ENCODE measurements at places on chromosomes 3 and 15.

DNA sequence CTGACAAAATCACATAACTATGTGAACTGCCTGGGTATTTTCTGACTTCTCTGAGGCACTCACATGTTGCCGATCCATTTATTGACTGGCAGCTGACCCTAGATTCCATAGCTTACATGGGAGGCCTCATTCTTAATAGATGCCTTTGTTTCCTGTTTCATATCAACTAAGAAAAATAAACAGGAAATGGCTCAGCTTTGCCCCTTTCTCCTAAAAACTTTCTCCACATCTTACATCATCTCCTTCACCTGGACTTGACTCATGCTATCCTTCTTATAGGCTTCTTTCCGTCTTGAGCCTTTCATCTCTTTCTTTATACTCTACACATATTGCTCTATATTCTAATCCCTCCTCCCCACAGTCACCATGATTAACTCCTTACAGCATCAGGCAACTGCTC lies 38.0 kb downstream of the TXNRD3 start:
- no peak for DNase-seq

GRCh38 chr3:175792245-175792644 lies 933.1 kb downstream of the NAALADL2 start:
- no peak for DNase-seq

GRCh38 chr3:140189976-140190375 lies 255.0 kb downstream of the CLSTN2 start:
- no peak for DNase-seq

- DNase-seq, result no peak
These were observed 608.1 kb downstream of the ROBO1 start for GRCh38 chr3:79159736-79160135.

DNA sequence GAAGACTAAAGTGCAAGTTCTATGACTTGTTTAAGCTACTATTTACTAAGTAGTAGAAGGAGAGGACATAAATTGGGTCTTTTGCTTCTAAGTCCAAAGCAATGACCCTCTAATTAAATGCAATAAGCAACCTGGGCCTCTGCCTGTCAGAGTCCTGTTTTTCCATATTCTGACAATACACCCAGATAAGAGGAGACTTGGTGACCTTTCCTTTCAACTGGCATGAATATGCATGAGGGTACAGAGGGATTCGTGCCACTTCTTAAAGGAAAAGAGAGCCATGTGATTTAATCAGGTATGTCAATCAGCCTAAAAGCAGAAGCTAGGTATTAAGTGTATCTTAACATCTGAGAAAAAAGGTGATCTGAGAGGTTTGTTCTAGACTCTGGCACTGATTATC lies 50.7 kb upstream of the FGF7 start:
- DNase-seq, result no peak

DNA sequence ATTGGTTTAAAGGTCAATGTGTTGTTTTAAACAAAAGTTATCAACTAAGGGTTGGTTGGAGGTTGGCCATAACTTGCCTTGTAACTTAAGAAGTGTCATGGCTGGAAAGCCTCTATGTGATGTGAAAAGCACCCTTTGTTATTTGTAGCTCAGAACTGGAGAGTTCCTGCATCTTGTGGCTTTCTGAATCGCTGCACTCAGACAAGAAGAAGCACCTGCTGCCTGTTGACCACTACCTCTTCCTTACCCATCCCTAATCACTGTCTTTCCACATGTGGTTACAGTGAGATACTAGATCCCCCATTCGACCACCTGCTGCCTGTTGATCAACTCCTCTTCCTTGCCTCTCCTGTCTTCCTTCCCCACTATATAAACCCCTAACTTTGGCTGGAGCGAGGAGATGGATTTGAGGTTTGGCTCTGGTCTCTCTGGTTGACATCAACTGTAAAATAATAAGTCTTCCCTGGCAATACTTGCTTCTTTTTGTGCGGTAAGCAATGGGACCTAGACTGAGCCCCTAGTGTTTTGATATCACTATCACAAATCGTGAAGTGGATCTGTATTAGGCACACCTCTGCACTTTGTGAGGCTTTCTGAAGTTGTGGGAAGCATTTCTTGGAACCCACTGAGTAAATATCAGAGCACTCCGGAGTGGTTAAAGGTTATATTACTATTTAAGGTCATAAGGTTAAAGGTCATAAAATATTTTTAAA lies 13.8 kb downstream of the RPL39L start:
- DNase-seq, result no peak

GRCh38 chr3:69941037-69941436 lies 58.5 kb upstream of the SAMMSON start:
- DNase-seq, result no peak

GRCh38 chr15:60721707-60722106 lies 242.8 kb upstream of the ICE2 start:
- DNase-seq, result no peak

DNA sequence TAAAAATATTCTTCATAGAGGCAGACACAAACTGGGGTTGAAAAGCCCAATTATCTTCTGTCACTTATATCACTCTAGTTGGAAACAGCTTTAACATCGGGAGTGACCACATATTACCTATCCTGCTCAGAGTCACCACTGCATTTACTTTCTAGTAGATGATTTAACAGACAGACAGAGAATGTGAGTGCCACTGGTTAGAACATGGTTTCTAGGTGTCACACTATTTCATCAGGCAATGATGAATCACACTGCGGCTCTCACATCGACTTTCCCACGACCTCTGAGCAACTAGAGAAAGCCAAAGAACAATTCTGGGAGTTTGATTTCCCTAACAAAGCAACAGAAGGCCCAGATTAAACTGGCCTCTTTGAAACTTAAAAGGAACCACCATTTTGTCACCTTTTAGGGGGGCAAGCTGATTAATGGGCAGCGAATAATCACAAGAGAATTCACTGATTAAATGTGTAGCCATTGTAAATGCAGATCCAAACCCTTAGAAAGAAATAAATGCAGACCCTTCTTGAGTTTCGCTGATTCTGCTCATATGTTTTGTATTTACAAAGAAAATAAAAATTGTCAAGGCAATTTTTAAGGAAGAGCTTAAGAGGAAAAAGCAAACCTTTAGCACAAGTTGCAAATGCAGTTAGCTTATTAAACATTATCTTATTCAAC lies 112.6 kb upstream of the KBTBD8 start:
- no peak for DNase-seq

GRCh38 chr15:74127255-74127953 lies 3.0 kb upstream of the ISLR2 start:
- DNase-seq, result peak; percentile 63

DNA sequence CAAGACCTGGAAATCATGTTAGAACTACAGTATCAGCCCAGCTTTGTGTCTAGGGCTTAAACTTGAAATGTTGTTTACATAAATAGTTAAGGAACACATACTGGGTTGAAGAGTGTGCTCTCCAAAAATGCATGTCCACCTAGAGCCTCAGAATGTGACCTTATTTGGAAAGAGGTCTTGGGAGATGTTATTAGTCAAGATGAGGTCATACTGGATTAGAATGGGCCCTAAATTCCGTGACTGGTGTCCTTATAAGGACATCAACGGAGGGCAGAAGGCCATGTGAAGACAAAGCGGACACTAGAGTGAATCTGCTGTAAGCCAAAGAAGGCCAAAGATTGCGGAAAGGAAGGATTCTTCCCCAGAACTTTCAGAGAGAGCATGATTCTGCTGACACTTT lies 759.2 kb upstream of the CFAP20DC start:
- DNase-seq, result no peak

DNA sequence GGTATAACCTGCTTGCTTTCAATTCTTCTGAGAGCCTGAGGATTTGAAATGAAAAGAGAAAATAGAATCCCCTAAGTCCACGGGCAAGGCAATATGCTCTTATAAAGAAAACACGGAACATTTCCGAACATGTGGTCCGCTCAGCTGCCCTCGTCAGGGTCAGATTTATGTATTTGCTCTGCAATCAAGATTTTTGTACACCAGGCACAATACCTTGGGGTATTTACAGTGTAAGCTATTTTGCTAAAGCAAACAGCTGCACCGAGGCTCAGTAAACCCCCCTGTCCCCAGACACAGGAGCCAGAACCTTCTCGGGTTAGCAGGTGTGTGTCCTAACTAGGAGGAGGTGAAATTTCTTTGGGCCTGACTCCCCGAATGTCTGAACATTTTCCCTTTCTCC lies 155.8 kb upstream of the LRIG1 start:
- DNase-seq, result no peak

- DNase-seq, result no peak
These were observed 571 bp downstream of the ACAD9 start for GRCh38 chr3:128879991-128880390.

DNA sequence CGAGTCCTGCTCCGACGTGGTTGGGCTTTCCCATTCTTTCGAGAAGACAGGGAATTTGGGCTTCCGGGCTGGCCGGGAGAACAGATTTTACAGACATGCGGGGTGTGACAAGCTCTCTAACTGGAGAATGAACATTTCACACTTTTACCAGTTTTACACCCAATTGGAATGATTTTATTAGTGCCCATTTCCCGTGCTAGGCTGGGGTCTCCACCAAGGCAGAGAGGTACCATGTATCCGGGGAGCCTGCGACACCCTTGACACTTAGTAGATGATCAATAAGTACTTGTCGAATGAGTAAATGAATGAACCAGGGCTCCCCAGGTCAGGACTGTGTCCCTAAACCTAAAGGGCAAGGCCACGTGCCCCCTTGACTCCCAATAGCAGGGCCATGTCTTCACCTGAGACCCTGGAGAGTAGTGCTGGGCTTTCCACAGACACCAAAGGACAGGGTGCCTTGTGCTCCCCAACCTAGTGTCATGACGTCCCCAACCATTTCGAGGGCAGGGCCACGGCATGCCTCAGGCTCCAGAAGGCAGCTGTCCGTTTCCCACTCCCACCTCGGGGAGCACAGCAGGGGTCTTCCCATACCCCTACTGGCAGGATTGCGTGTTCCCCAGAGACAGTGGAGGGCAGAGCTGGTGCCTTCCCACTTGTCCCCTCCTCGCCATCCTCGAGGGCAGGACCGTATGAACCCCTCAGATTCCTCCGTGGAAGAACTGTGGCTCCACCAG lies 679 bp upstream of the MYD88 start:
- DNase-seq, result no peak

DNA sequence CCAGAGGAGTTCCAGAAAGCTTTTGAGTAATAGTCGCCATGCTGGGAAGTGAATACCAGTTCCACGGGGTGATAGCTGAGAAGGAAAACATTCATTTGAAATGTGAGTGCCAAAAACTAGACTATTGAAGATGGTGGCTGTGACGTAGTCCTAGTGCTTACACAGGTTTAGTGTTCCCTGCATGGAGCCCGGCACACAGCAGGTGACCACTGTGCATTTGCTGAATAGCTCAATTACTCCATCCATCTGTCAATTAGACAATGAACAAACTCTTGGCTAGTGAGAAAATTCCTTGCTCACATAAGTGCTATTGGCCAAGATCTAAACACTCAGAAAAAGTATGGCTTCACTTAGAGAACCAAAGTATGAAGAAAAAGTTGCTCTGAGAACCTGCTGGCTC lies 448.1 kb upstream of the WNT5A start:
- no peak for DNase-seq

GRCh38 chr3:106827515-106828213 lies 549.6 kb upstream of the CCDC54 start:
- no peak for DNase-seq

DNA sequence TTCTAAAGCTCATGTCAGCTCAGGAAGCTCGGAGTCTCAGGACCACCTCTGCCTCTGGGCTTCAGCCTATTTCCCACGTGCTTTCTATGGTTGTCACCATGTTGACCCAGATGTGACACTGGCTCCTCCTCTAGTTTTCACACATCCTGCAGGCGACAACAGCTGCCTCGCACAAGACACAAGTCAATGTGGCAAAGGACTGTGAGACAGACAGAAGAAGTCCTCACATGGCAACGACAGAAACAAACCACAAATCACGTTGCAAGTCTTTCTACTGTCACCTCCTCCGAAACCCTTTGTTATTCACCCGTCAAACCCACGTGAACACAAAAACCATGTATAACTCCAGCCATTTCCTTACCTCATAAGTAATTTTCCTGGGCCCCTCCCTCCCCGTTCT lies 194.5 kb downstream of the MEX3B start:
- no peak for DNase-seq

- no peak for DNase-seq
These were observed 118.9 kb upstream of the EOMES start for GRCh38 chr3:27840807-27841594.
